HCEC 1CT (cell line): ENCODE measurements at places on chromosomes 3 and 15.

DNA sequence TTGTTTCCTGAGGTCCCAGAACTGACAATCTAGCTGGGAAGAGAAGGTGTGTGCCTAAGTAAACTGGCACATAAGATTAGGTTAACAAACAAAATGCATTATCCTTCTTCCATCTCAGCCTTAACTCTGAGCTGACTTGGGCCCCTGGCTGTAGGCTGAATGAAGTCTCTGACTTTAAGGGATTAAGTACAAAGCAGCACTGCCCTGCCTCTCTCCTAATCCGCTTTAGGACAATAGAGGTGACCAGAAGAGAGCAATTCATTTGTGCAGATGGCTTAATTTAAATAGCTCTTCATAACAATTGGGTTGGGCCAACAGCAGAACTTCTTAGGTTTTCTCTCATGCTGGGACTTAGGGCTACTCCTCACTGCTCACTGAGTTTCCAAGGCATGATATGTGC lies 181.6 kb upstream of the SOX14 start:
- no peak for DNase-seq

DNA sequence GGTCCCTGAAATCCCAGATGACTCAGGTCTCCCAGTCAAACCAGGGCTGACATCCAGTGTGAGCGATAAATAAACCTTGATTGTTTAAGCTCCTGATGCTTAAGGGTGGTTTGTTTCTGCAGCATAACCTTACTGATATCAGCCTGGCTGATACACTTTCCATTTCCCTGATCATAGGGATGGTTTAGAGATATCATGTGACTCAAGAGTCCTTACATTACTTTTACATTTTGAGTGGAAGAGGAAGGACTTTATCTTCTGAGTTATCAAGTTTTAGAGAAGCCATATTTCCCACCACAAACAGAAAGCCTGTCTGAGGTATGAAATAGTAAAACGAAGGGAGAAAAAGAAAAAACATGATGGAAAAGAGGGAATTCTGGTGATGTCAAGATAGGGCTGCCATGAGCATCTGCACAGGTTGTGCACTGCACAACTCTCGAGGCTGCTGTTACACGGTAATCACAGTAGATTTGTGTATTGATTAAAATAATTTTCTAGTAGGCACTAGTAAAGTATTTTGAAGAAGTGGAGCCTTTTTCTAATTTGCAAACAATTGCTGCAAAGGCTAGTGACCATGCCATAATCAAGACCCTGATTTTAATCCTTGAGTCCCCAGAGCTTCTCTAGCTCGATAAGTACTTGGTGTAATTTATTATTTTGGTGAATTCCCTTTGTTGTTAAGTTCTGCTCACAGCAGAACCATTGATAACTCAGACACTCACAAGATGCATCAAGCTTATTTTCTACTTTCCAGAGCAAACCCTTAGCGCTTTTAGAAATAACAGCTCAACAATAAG lies 34.1 kb upstream of the FBLN2 start:
- no peak for DNase-seq

DNA sequence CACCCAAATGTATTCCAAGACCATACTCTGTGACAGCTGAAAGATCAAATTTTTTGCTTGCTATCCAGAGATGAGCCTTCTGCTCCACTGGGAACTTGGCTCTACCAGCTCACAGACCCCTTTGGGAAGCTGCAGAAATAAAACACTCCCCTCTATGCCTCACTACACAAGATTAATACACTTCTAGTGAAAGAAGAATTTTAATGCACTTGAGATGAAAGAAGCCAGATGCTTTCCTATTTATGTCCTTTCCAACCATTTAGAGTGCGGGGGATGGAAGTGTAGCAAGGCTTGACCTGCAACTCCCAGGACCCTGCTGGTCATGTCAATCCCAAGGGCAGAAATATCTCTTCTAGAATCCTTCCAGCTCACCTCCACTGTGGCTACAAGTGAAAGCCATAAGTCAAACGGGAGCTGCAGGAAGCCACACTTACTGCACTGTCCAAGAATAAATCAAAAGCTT lies 34.7 kb downstream of the ANXA2 start:
- no peak for DNase-seq

- no peak for DNase-seq
These were observed 48.8 kb downstream of the PIK3CB start for GRCh38 chr3:138785951-138786350.

- no peak for DNase-seq
These were observed 57.6 kb upstream of the BCL6 start for GRCh38 chr3:187802928-187803259.

- no peak for DNase-seq
These were observed 125.0 kb downstream of the ZNF280D start for GRCh38 chr15:56608140-56608778.

- DNase-seq: no peak
These were observed 12.6 kb upstream of the PDIA5 start for GRCh38 chr3:123054109-123054778.

- DNase-seq: no peak
These were observed 4.4 kb upstream of the BAHD1 start for GRCh38 chr15:40436116-40436891.

GRCh38 chr15:78067328-78068228 lies 9.9 kb downstream of the TBC1D2B start:
- no peak for DNase-seq

DNA sequence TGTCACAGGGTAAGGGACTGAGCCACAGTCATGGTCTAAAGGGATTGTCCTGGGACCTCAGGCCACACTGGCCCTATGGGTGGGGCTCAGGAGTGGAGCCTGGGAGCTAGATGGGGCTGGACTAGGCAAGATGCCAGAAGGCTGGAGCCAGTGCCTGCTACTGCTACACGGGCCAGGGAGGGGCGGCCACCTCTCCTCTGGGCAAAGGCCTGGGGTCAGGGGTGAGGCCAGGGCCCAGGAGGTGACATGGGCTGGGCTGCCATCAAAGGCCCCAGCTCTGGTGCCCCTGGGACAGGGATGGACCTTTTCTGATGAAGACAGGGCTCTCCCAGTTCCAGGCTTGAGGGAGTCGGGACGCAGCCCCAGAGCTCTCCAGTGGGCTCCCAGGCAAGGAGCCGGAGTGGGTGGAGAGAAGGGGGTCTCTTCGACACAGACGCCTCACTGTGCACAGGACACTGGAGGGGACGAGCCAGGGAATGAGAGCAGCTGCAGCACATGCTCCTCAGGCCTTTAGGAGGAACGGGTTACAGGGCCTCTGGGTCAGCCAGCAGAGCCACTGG lies 62.1 kb upstream of the IQSEC1 start:
- DNase-seq: no peak

DNA sequence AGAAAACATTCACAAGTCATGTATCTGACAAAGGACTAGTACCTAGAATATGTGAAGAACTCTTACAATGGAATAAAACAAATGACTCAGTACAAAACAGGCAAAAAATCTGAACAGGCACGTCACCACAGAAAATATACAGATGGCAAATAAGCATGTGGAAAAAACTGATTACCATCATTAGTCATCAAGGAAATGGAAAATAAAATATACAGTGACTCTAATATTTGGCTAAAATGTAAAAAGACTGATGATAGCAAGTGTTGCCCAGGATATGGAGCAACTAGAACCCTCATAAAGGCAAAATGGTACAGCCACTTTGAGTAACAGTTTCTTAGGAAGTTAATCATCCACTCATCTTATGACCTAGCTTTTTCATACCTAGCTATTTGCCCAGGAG lies 95.8 kb upstream of the ABHD17C start:
- DNase-seq: peak; percentile 93

DNA sequence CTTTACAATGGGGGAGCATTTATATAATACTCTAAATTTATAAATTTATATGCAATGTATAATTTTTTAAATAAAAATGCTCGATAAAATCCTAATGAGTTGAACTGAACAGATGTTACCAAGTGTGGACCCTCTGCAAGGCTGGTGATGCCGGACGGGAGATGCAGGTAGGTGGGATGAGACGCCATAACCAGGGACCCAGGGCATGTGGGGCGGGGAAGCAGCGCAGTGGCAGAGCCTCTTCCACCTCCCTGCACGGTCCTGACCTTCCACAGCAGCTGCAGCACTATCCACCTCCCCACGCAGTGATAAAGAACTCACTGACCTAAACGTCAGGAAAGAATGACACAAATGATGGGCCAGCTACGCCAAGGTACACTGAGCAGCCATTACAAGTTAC lies 12.8 kb downstream of the PCSK6 start:
- no peak for DNase-seq

- DNase-seq: no peak
These were observed 86.9 kb upstream of the HERC1 start for GRCh38 chr15:63920504-63921175.

DNA sequence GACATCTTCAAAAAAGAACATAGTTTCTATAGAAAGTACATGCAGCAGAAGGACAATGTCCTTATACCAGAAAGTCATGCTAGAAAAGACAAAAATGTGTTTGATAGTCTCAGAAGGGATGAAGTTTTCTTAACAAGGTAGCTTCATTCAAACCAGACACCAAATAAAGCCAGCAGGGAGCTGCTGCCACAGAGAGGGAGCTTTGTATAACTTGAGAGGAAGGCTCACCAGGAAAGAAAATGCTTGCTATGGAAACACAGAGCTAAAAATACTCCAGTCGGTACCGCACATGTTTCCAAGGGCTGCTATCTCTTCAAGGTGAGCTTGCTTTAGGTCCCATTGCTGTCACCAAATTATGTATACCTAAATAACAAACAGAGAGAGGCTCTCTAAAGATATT lies 1074.8 kb upstream of the ALCAM start:
- DNase-seq: peak; percentile 11
